ENCODE measurements at places on chromosomes 13 and 19. TPM values are rescaled to one million over a fixed set of nuclear protein-coding genes. Genes with fewer than 3 reads are reported as not detected.

The ZNF536 gene
- 0.33 TPM for total RNA-seq

DNA sequence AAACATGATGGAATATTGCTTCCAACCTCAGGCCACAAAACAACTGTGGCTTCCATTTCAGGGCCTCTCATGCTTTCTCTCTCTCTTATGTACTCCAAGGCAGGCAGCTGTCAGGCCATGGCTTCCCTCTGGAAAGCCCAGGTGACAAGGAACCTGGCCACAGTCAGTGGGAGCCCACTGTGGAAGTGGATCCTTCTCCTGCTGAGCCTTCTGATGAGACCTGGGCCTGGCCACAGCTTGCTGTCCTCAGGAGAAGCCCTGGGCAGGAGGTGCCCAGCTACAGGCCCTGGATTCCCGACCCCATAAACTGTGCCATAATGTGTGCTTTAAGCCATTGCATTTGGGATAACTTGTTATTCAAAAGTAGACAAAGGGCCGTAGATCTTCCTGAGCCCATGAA, 71.2 kb downstream of the SPACA7 start:
- no peak for DNase-seq

GRCh38 chr19:49591731-49592485, 926 bp downstream of the PRR12 start:
- peak; percentile 41 for DNase-seq

- DNase-seq = no peak
Measured at GRCh38 chr19:368630-369024, 24.0 kb upstream of the MIER2 start.

- DNase-seq = peak; percentile 12
Measured at GRCh38 chr19:590396-590745, 690 bp downstream of the HCN2 start.

GRCh38 chr19:1365319-1366269, 18.1 kb upstream of the NDUFS7 start:
- DNase-seq = no peak

DNA sequence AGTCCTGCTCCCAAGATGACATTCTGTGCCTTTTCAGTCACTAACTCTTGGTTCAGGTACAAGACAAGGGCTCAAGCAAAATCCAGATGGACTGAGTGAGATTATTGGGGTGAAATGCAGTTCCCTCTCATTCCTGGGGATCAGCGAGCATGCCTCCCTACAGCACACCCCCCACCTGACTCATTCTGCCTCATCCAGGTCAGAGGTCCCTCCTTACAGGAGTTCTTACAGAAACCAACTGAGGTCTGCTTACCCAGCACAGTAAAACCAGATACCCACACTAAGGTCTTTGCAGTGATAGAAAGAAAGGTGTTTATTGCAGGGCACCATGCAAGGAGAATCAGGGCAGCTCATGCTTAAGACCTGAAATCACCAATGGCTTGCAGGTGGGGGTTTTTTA, 21.6 kb upstream of the MRI1 start:
- no peak for DNase-seq

DNA sequence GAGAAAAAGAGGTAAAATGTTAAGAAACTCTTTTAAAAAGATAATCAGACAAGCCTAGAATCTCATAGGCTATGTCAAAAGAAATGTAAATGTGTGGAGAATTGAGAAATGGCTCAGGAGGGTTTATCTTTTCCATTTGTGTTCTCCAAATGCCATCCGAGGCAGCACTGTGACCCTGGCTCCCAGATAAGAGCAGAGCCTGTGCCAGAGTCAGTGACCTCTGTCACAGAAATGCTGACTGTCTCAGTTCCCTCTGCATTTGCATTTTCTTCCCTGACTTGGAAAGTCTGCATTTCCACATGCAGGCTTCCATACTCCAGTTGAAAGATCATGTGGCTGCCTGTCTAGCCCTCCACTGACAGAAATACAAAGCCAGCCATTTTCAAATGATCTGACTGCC, 42.0 kb downstream of the SERTM1 start:
- DNase-seq = no peak

GRCh38 chr19:28876609-28877123, 336.3 kb downstream of the UQCRFS1 start:
- peak; percentile 61 for DNase-seq

DNA sequence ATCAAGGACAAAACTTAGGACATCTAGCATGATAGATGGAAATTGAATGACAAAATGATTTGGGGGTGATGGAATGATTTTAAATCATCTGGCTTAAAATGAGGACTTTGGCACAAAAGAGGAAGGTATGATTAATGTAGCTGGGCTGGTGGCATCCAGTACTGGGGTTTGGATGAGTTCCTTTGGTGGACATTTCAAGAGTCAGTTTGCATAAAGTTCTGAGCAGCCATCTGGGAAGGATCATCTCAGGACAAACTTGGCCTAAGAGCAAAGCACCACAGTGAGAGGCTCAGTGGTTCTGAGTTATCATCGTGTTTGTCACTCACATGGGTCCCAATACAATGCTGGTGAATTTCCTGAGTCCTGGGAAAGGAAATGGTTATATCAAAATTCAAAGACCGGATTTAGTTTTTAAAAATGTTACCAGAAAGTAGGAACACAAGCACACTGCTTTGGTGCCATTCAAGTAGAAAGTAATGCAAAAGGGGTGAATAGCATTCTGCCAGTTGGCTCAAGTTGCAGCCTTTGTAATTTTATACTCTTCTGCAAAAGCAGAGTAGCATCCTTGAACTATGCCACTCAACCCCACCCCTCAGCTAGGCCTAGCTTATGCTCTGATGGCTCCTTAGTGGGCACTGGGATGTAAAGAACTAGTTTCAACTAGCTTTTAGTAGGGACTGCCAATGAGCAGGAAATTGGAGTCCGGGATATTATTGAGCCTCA, 219.0 kb downstream of the COG6 start:
- peak; percentile 89 for DNase-seq

The LRRC4B gene
- not detected for total RNA-seq

DNA sequence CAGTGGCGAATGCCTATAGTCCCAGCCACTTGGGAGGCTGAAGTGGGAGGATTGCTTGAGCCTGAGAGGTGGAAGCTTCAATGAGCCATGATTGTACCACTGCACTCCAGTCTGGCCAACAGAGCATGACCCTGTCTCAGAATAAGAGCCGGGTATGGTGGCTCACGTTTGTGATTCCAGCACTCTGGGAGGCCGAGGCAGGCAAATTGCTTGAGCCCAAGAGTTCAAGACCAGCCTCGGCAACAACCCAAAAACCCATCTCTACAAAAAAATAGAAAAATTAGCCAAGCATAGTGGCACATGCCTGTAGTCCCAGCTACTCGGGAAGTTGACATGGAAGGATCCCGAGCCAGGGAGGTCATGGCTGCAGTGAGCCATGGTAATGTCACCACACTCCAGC, 5.3 kb upstream of the NECTIN2 start:
- DNase-seq = no peak

GRCh38 chr19:38739440-38740256, 4.6 kb downstream of the CAPN12 start:
- DNase-seq = no peak

DNA sequence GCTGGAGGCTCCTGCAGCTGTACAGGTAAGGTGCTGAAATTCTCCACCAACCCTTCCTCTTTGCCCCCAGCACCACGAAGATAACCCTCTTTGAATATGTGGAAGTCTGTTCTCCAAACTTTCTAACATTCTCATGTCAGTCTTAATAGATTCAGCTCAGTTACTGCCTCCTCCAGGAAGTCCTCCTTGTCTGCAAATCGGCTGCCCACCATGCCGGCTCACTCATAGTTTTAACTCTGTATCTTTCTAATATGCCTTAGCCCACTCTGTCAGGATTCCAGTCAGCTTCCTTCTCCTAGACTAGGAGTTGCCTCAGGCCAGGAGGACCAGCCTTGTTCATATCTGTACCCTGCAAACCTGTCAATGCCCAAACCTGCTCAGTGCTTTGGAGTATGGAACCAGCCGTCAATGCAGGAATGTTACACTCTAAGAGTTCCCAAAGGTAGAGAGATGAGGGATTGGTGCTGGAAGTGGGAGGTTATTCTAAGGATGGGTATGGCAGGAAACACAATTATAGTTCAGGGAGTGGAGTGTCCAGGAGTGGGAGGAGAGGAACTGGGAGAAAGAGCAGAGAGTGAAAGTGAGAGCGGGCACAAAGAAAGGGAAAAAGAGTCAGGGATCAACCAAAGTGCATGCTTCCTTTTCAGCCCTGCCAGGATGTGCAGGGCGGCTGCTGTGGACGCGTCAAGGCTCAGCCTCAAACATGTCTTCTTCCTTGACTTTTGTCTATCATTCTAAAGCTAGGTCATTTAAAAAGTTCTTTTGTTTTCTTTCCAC, 38.0 kb upstream of the ALOX5AP start:
- DNase-seq = peak; percentile 35

DNA sequence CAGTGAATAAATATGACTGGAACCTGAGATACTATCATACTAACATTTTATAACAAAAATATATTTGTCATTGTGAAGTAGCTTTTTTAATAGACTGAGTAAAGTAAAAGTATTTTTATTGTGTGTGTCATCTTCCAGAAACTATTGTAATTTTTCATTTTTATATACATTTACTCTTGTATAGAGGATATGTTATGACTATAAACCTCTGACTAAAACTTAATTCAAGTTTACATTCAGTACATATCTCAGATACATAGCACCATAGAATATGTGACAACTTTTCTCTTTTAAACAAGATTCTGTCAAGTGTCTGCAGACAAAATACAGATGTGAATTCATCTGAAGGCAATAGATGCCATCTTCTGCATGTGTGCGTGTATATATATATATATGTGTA, 704.3 kb downstream of the SLITRK1 start:
- DNase-seq = no peak

DNA sequence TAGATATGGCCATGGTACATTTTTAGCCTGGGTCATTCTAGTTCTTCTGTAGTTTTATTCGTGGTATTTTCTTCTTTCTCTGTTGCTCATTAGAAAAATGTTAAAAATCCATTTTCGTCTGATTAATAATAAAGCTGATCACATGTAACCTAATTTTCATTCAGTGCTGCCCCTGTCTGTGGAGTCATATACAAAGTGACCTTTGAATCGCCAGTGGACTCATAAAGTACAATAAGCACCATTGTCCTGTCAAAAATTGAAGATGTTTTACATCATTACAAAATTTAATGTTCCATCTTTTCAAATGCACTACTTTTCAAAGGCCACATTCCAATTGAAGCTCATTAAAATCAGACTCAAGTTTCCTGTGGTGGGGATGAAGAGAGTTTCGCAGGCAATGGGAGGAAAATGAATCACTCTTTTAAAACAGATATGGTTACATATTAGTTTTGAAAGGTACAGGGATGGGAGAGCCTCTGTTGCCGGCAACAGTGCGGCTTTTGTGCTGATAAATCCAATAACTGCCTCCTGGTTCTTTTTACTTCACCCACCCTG, 205.4 kb downstream of the ZNF536 start:
- DNase-seq = no peak

- no peak for DNase-seq
Measured at GRCh38 chr13:108120856-108121255, 94.5 kb downstream of the LIG4 start.

- DNase-seq = peak; percentile 70
Measured at GRCh38 chr13:31545616-31546015, 193.7 kb upstream of the RXFP2 start.

The WDR62 gene
- 10.1 TPM for total RNA-seq

DNA sequence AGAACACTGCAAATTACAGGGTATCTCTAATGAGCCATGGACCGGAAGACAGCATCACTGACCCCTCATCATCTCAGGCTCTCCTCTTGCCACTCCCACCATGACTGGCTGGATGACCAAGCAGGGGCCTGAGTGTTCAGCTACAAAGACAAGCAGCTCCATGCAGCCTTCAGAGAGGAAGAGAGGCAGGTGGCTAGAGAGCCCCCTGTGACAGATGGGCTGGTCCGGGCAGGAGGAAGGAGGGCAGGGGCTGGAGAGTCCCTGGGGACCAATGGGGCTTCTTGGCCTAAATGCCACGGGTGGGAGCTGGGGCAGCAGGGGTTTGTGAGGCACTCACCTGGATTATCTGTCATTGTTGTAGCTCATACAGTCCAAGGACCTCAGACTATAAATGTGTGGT, 12.8 kb upstream of the RASA3 start:
- no peak for DNase-seq

DNA sequence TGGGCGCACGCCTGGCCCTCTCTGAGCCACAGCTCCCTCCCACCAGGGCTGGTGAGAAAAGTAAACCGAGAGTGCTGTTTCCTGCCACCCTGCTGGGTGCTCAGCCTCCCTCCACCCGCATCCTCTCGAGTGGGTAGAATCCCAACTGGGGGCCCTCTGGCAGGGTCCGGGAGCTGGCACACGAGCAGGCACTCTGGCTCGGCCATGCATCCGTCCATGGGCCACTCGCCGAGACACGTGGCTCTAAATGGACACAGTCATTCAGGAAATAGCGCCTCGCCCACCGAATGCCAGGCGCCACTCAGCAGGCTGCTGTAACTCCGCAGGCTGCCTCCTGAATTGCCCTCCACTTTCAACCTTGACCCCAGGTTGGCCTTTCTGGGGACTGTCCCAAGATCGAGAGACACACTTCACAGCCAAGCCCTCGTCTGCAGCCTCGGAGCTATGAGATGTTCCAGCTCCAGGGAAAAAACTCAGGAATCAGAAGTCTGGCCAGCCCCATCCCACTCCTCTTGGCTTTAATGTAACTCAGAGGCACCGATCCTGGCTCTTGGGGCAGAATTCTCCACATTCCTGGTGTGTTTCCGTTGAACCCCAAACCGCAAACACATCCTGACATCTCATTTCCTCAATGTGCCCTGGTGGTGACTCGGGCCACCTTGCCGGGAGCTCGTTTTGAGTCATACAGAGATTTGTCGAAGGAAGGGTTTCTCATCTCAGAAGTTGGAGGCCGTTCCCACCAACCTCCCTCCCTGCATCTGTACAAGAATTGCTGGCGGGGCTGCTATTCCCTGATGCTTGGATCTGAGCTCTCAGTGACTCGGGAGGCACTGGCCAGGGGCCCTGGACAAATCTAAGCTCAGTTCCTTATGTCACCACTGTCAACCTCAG, 14.1 kb downstream of the KLF2 start:
- DNase-seq = peak; percentile 94

DNA sequence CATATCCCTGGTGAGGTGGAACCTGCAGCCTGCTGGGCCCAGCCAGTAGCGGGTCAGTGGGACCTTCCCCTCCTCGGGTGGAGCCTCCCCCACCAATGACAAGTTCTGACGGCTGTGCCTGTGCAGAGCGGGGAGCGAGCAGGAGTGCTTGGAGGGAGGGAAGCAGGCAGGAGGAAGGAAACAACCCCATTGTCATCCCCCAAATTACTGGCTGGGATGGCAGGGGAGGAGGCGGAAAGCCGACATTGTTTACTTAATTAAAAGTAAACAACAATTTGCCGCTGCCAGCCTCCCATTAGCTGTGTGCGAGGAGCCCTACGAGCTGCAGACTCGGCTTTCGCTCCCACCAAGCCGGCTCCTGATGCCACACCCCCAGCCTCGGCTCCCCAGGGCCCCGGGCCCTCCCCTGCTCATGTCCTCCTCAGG, 45.5 kb downstream of the LYL1 start:
- DNase-seq = no peak

The ABHD8 gene
- total RNA-seq = 12.5 TPM

The IZUMO2 gene
- not detected for total RNA-seq
